Activated CD4-positive, alpha-beta T cell treated with anti-CD3 and anti-CD28 coated beads, Interleukin-2, amount 50 U/mL, for 24 hours (primary cell): ENCODE measurements at places on chromosomes 13 and 19.

GRCh38 chr13:57925751-57926150 lies 294.2 kb downstream of the PCDH17 start:
- no peak for DNase-seq

DNA sequence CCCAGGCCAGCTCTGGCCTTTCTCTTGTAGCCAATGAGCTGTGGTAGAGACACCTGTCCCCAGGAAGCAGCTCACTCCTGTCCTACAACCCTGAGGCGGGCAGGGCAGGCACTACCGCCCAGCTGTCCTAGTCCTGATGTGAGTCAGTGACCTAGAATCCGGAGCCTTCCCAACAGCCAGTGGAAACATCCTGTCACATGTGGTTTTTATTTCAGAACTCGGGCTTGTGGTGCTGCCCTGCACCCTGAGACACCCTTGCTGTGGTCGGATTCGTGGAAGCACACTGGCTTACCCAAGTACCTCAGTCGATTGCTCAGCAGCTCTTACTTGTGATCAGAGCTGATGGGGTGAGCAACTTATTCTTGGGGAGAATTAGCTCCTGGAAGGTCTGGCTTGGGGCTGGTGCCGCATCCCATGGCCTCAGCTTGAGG lies 83.6 kb upstream of the ARHGEF7 start:
- no peak for DNase-seq

DNA sequence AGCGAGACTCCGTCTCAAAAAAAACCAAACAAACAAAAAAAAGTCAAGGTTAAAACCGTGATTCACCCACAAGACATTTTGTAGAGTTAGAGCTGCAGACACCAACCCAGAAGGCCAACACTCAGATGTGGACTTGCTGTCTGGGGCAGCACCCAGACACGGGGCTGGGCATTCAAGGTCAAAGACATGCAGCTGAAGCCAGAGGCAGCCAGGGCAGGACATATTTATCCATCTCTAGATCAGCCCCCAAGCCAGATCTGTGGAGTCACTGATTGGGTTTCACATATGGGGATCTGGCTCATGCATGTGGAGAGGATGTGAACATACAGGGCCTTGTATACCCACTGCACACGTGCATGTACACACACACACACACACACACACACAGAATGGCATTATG lies 3.6 kb downstream of the KLK15 start:
- no peak for DNase-seq

DNA sequence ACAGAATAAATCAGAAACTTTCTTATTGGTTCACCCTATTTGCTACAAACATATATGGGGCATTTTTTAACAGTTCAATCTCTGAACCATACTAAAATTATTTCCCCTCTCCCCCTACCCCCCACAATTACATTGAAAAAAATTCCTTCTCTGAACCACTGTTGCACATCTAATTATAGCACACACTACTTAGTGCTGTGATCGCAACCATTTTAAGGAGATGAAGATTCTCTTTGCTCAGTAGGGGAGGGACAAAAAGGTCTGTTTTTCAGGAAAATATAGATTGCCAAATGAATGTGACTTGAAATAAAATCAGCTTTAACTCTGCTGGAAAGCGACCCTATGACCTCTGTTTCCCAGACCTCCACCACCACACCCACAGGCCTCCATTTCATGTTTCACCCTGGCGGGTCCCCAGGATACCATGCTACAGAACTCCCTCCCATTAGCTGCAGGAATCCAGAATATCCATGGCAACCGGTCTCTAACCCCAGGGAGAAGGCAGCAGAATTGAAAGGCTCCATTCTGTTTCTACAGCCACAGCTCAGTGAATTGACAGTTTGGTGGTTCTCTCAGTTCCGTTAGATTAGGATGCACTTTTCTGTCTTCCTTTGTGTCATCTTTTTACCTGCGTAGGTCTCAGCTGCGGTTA lies 286.3 kb downstream of the TBC1D4 start:
- no peak for DNase-seq

DNA sequence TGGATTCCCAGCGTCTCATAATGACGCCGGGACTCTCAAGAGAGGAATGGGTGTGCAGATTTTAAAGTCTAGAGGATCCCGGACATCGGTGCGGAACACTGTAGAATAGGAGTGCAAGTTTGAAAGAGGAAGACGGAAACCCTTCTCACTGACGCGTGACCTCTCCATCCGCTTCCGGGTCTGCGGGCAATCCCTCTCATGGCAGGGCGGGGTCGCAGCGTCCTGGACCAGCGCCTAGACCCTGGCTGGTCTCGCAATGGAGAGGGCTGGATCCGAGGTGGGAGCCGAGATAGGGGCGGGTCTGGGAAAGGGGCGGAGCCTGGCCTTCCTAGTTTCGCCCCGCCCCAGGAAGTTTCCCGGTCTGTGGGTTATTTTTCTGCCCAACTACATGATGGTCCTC lies 4.6 kb upstream of the ZNF845 start:
- no peak for DNase-seq

DNA sequence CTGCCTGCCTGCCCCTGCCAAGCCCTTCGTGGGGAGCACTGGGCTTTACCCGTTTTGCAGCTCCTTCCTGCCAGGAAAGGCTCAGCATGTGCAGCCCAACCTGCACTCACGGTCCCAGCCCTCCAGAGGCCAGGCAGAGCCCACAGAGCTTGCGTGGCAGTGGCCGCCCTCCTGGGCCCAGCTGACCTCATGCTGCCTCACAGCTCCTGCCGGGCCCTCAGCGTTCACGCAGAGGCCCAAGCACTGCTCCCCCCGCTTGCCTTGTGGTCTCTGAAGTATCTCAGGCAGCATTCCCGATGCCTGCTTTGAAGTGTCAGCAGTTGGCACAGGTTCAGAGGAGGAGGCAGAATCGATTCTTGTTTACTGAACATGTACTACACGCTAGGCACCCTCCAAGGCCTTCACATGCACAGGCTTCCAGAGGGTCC lies 32.5 kb downstream of the CAPN12 start:
- no peak for DNase-seq

DNA sequence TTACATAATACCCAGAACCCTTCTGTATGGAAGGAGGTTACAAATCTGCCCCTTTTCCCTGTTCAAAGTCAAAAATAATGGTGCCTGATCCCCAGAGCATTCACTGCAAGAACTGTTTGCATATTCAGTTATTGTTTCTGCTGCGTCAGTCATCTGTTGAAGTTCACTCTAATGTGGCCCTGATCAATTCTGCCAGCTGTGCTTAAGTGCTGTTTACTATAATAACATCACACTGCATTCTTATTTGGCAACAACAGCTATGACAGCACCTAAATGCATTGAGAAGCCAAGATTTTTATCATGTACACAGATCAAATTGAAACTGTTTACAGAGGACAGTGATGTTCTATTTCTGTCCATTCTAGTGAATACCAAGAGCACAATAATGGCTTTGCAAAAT lies 115.9 kb downstream of the DACH1 start:
- DNase-seq, result no peak

DNA sequence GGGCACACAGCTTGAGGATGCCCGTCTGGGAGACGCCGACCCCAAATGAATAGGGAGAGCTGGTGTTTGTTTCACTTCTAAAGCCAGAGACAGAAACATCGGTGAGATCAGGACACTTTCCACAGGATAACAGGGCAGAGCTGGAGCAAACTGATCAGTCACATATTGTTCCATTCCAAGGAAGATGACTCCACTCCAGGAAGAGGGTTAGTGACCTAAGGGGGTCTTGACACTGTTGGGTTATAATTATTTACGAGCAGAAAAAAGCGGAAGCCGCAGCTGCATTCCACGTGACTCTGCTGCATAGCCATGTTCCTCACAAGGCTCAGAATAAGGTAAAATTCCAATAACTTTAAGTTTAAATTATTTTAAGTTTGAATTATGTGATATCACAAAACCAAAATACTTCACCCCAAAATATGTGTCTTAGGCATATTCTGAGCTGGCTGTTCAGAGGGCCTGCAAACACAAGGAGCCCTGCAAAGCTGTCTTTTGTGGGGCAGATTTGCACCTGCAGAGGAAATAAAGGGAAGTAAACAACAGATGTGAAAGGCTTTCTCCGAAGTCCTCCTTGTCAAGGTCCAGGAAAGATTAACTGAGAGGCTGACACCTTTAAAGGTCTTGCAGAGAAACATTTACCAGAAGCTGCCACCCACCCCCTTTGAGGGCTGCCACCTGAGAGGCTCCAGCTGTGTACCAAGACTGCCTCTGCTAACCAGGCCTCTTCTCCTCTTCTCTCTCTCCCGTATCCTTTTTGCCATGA lies 819.2 kb downstream of the UQCRFS1 start:
- DNase-seq, result no peak
